Activated CD8-positive, alpha-beta T cell treated with anti-CD3 and anti-CD28 coated beads for 36 hours (primary cell): ENCODE measurements at places on chromosomes 5 and 9. TPM values are rescaled to one million over a fixed set of nuclear protein-coding genes. Genes with fewer than 3 reads are reported as not detected.
A peak's percentile ranks its signal among the peaks of the same experiment; 100 is the strongest.

The MARCOL gene
- total RNA-seq: not detected

The TXNDC8 gene
- total RNA-seq: not detected

The PCAT7 gene
- not detected for total RNA-seq

The TCERG1 gene
- 120 TPM for total RNA-seq

The CARD6 gene
- total RNA-seq: 1.4 TPM

The GPRIN1 gene
- 1.6 TPM for total RNA-seq

The UGT3A1 gene
- not detected for total RNA-seq

DNA sequence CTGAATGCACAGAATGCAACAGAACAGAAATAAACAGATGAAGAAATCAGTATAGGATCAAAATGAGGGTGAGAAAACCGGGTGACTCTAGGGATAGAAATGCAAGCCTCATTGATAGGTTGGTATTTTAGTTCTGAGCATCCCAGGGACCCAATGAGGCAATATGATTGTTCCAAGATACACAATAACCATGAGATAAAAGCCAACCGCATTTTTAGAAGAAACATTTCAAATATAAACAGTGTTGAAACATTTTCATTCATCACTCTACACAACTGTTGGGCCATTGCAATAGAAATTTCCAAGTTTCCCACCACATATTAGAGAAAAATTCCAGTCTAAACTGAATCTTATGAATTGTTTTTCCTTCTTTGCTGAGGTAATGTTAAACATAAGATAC, 452.3 kb upstream of the PTGER4 start:
- H3K4me3 ChIP-seq: no peak overlapping the region
- peaks cover 36% of the 10 kb centered on the region for H3K4me1 ChIP-seq
- no peaks in the 10 kb centered on the region for H3K27me3 ChIP-seq
- H3K36me3 ChIP-seq: no peaks in the 10 kb centered on the region
- DNase-seq: no peak

- peaks cover 16% of the 10 kb centered on the region for H3K27me3 ChIP-seq
- DNase-seq: no peak
- H3K36me3 ChIP-seq: no peaks in the 10 kb centered on the region
These were observed 15.5 kb downstream of the ENC1 start for GRCh38 chr5:74624931-74625505.

DNA sequence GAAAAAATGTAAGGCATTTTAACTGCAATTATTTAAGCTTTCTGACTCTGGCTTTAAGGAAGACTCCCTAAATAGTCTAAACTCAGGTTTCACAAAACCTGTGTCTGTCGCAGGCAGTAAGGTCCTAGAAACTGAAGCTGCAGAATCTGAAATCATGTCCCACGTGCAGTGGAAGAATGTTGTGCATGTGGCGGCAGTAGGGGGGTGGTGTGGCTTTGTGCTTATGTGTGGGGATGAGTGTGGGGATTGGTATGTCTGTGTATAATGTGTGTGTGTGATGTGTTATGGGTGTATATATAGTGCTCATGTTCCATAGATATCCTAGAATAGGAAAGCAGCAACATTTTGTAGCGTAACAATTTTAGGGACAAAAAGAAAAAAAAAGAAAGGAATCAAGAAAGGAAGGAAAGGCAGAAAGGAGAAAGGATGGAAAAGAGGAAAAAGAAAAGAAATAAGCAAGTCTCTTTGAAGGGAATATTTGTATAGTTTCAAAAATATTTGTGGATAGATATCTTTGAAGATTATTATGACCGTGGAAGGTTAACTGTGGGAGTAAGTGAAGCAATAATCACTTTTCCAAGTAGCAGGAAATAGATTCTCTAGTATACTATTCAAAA, 6.6 kb downstream of the ANKDD1B start:
- no peaks in the 10 kb centered on the region for H3K4me1 ChIP-seq
- H3K4me3 ChIP-seq: no peak overlapping the region
- H3K27ac ChIP-seq: no peak overlapping the region
- H3K36me3 ChIP-seq: no peaks in the 10 kb centered on the region

- H3K27me3 ChIP-seq: no peaks in the 10 kb centered on the region
- peaks cover 53% of the 10 kb centered on the region for H3K4me1 ChIP-seq
- no peak overlapping the region for H3K27ac ChIP-seq
- no peak overlapping the region for H3K4me3 ChIP-seq
- no peak for DNase-seq
- peaks cover 53% of the 10 kb centered on the region for H3K36me3 ChIP-seq
These were observed 39.5 kb upstream of the NCS1 start for GRCh38 chr9:130132746-130133145.

DNA sequence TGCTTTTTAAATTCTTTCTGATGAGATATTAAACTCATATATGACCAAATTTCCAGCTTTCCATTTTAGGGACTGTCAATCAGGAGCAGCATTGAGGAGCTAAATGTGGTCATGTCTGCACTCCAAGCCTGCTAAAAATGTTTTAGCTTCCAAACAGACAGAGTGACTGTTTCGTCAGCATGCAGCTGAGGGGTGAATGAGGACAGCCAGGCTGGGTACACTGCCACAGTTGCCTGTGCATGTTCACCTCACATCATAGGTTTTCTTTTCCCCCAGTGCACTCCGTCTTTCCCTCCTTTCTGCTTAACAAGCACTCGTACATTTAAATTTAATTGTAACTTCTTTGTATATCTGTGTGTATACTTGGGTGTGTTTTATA, 138.1 kb downstream of the ARRDC3 start:
- H3K36me3 ChIP-seq: peaks cover 3% of the 10 kb centered on the region
- no peaks in the 10 kb centered on the region for H3K27me3 ChIP-seq
- H3K27ac ChIP-seq: no peak overlapping the region

DNA sequence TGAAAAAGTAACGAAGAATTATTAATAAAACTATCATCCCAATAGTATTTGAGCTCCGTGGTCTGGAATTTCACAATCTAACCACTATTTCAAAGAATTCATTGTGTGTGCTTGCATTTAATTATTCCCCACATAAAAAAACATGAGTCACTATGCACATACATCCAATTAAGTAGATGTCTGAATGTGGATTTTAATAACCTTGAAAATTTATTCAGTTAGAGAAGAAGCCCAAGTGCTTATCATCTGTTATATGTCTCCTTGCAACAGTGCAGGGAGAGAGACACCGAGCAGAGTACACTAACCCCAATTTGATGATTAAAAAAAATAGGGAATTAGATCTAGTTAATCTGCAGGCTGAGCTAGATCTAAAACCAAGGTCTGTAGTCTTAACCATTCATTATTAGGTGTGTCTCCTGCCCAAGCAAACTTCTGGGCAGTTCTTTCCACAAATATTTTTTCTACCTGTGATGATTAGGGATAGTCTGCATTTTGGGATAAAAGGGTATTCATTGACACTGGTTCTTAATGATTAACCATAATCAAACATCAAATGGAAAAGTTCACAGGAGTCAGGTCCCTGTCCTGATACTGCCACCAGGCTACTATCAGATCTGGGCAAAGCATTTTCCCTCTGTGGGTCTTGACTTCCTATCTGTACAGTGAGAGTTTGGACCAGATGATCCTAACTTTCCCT, 164.2 kb downstream of the GRIA1 start:
- no peak overlapping the region for H3K4me3 ChIP-seq
- H3K27me3 ChIP-seq: peaks cover 2% of the 10 kb centered on the region
- no peak for DNase-seq

- H3K36me3 ChIP-seq: peaks cover 56% of the 10 kb centered on the region
- no peak for DNase-seq
- no peaks in the 10 kb centered on the region for H3K27me3 ChIP-seq
These were observed 33.0 kb upstream of the CTNNAL1 start for GRCh38 chr9:109046346-109046745.

DNA sequence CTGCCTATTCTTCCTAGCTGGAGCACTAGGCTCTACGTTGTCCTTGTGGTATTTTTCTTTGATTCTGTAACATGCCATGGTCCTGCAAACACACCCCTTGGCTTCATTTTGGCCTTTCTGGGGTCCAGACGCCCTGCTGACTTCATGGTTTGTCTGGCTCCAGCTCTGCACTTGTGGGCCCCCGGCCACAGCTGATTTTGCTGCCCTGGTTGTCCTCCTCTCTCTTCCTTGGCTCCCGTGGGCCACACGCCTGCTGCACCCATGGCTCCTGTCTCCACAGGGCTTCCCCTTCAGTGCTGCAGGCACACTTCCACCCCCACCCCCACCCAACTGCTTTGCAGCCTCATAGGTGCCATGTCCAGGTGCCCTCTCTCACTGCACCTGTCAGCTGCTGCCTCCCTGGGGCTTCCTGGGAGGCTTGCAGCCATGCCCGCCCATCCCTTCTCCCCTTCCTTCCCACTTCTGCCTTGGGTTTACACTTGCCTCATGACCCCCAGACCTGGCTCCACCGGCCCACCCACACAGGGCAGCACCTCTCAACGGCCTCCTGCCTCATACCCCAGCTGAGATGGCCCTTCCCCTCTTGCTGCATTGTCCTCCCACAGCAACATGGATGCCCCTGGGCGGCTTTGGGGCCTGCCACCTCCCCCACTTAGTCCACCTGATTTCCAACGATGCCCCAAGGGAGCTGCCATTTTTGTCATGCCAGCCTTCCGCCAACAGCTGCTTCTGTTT, 25.6 kb downstream of the SLC6A3 start:
- no peaks in the 10 kb centered on the region for H3K4me1 ChIP-seq
- H3K36me3 ChIP-seq: no peaks in the 10 kb centered on the region
- no peak for DNase-seq
- no peak overlapping the region for H3K27ac ChIP-seq
- H3K27me3 ChIP-seq: no peaks in the 10 kb centered on the region
- no peak overlapping the region for H3K4me3 ChIP-seq

DNA sequence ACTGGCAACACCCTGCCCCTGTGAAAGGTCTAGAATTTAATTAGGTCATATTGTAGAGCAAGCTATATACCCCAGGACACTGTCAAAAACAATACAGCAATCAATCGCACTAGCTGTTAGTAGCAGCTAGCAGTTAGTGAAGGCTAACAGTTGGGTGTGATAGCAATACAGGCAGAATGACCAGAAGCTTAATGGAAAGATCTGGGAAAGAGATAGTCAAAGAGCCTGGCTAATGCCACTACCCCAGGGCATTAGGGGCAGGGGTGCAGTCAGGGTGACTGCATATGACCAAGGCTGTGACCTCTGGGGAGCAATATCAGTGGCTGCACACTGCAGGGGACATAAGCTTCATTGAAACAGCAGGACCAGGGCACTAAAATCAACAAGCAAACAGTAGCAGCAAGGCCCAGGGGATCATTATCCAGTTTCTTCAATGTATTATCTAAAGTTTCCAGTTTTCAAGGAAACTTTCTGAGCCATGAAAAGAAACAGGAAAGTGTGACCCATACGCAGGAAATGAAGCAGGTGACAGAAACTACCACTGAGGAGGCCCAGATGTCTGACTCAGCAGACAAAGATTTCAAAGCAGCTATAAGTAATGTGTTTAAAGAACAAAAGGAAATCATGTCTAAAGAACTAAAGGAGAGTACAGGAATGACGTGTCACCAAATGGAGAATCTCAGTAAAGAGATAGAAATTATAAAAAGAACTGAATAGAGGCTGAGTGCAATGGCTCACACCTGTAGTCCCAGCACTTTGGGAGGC, 82.4 kb downstream of the ZNF354C start:
- no peak overlapping the region for H3K4me3 ChIP-seq
- no peaks in the 10 kb centered on the region for H3K27me3 ChIP-seq
- peaks cover 2% of the 10 kb centered on the region for H3K36me3 ChIP-seq
- peak; percentile 67 for DNase-seq
- peak overlapping the region; percentile 89 for H3K27ac ChIP-seq

DNA sequence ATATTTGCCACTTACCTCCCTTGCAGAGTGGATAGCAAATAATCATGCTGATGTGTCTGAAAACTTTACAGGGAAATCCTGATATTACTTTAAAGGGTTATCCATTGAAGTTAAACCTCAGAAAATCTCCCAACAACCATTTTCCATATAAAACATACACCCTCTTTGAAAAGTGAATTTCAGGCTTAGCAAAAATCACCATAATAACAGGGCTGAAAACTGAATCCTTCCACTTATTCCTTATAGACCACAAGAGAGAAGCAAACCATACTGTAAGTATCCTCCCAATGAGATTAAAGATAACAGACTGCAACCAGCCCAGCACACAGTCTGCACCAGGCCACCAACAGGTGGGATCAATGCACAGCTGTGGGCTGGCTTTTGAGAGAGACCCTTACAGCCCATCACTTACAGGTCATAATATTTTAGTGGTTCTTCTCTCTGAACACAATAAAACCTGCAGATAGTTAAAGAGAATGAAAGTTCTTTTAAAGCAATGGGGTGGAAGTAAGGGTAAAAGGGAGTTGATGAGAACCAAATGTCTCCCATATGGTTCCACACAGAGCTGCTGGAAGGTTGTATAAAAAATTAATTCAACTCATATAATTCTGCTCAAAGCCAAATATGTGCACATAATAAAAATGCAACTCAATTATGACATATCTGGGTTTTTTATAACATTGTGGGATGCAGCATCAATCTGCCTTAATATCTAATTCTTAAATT, 376.2 kb upstream of the GRAMD2B start:
- no peaks in the 10 kb centered on the region for H3K36me3 ChIP-seq
- no peak overlapping the region for H3K27ac ChIP-seq
- H3K4me3 ChIP-seq: no peak overlapping the region
- no peaks in the 10 kb centered on the region for H3K4me1 ChIP-seq
- H3K27me3 ChIP-seq: no peaks in the 10 kb centered on the region

- no peak overlapping the region for H3K27ac ChIP-seq
- peaks cover 7% of the 10 kb centered on the region for H3K4me1 ChIP-seq
- no peaks in the 10 kb centered on the region for H3K36me3 ChIP-seq
- H3K4me3 ChIP-seq: no peak overlapping the region
- no peaks in the 10 kb centered on the region for H3K27me3 ChIP-seq
These were observed 225.0 kb downstream of the FANCC start for GRCh38 chr9:95092262-95093072.

DNA sequence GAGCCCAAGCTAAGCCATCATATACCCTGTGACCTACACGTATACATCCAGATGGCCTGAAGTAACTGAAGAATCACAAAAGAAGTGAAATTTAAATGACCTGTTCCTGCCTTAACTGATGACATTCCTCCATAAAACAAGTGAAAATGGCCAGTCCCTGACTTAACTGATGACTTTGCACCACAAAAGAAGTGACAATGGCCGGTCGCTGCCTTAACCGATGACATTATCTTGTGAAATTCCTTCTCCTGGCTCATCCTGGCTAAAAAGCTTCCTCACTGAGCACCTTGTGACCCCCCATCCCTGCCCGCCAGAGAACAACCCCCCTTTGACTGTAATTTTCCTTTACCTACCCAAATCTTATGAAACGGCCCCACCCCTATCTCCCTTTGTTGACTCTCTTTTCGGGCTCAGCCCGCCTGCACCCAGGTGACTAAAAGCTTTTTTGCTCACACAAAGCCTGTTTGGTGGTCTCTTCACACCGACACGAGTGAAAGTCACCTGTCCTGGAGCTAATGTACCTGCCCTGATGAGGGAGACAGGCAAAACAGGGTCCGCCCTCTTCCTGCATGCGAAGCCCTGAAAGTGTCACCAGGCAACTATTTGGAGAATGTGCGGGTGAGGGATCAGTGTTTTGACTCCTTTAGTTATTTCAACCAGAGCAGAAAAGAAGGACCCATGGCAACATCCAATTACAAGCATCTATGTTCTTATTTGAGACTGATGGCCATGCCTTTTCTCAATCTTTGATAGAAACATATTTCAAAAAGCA, 266.1 kb downstream of the SMARCA2 start:
- no peak for DNase-seq
- no peaks in the 10 kb centered on the region for H3K36me3 ChIP-seq
- H3K4me3 ChIP-seq: no peak overlapping the region
- no peaks in the 10 kb centered on the region for H3K27me3 ChIP-seq

GRCh38 chr5:119367502-119368237, 11.9 kb downstream of the TNFAIP8 start:
- H3K27me3 ChIP-seq: no peaks in the 10 kb centered on the region
- H3K4me1 ChIP-seq: peaks cover 81% of the 10 kb centered on the region
- H3K4me3 ChIP-seq: peak overlapping the region; percentile 67
- peak; percentile 48 for DNase-seq
- H3K27ac ChIP-seq: peak overlapping the region; percentile 99

- no peak overlapping the region for H3K27ac ChIP-seq
- H3K4me3 ChIP-seq: no peak overlapping the region
- H3K27me3 ChIP-seq: no peaks in the 10 kb centered on the region
- H3K4me1 ChIP-seq: peaks cover 21% of the 10 kb centered on the region
- H3K36me3 ChIP-seq: peaks cover 12% of the 10 kb centered on the region
These were observed 1.2 kb upstream of the SIL1 start for GRCh38 chr5:139199321-139199720.
